ENCODE measurements at places on chromosomes 7 and 10.
A peak's percentile ranks its signal among the peaks of the same experiment; 100 is the strongest.

DNA sequence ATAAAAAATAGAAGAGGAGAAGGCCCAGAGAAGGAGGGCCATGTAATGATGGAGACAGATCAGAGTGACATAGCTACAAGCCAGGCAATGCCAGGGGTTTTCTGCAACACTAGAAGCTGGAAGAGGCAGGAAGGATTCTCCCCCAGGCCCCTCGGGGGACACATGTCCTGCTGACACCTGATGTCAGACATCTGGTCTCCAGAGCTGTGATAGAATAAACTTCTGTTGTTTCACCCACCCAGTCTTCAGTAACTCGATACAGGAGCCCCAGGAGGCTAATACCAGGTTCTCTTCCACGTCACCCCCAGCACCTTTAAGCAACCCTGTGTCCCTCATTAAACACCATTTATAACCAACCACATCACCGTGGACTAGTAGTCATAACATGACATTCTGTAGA lies 94.9 kb downstream of the TMEM130 start:
- DNase-seq: no peak

DNA sequence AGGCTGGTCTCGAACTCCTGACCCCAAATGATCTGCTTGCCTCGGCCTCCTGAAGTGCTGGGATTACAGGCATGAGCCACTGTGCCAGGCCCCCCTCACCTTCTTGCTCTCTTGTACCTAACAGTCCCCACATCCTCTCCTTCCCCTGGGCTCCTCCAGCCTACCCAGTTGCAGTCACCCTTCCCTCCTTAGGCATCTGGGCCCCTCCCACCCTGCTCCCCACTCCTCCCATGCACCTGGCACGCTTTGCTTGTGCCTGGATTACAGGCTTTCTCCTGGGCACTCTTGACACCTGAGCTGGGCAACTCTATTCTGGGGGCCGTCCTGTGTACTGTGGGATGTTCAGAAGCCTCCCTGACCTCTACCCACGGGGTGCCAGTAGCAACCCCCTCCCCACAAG lies 3.0 kb downstream of the CLDN15 start:
- no peak for DNase-seq

GRCh38 chr7:96074871-96075270 lies 247.0 kb downstream of the SLC25A13 start:
- no peak for DNase-seq

DNA sequence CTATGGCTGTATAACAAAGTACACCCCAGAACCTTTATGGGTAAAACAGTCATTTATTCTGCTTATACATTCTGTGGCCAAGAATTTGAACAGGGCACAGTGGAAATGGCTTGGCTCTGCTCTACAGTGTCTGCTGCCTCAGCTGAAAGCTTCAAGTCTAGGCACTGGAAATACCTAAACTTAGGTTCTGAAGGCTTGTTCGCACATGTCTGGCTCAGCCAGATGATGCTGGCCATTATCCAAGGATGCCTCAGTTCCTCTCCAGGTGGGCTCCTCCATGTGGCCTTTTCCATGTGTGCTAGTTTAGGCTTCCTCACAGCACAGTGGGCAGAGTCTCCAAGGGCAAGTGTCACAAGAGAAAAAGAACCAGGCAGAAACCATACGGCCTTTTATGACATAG lies 76.8 kb downstream of the RALA start:
- DNase-seq: no peak

GRCh38 chr7:121531175-121532070 lies 135.3 kb upstream of the FAM3C start:
- DNase-seq: no peak

- DNase-seq: no peak
Measured at GRCh38 chr10:92547676-92548075, 26.2 kb downstream of the IDE start.

GRCh38 chr7:150744041-150744656 lies 6.9 kb downstream of the GIMAP5 start:
- DNase-seq: no peak

GRCh38 chr7:13725591-13725990 lies 263.9 kb downstream of the ETV1 start:
- no peak for DNase-seq

DNA sequence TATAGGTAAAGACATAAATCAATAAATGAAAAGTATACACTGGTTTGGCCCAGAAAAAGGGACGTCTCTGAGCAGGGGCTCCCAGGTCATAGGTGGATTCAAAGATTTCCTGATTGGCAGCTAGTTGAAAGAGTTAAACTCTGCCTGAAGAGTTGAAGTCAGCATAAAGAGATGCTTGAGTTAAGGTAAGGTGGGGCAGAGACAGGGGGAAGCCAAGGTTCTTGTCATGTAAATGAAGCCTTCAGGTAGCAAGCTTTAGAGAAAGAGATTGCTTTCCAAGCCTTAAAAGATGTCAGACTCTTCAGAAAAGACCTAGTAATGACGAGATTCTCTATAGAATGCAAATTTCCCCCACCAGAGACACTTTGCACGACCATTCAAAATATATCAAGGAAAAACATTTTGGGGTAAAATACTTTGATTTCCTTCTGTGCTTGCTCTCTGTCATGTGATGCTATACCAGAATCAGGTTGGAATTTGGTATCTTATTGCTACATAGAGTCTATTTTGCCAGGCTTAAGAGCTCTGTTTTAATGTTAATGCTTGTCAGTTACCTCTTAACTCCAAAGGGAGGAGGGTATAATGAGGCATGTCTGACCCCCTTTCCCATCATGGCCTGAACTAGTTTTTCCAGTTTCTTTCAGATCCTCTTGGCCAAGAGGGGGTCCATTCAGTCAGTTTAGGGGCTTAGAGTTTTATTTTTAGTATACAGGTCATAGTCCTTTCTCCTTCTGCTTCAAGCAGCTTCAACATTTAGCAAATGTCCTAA lies 429.6 kb downstream of the ADRA2A start:
- DNase-seq: peak; percentile 64

DNA sequence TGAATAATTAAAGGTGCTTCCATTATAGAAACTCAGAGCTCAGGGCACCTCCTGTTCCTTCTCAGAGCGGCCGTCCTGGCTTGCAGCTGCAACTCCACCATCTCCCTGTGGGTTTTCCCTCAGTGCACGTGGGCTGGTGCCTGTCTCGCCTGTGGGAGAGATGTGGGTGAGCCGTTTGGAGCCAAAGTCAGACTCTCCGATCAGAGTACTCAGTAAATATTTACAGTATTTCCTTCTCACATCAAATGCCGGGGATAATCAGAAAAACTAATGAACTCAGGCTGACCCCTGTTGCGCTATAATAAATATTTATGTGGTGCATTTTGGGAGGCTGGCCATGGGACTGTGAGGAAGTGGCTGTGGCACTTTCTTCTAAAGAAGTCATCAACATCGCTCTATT lies 155.8 kb upstream of the HABP2 start:
- DNase-seq: no peak

- DNase-seq: no peak
Measured at GRCh38 chr7:133911724-133912123, 215.4 kb upstream of the LRGUK start.

Measured in iPS DF 19.7 (cell line).